Activated T-cell treated with anti-CD3 and anti-CD28 coated beads, Interleukin-2, amount 50 U/mL, for 72 hours (primary cell): ENCODE measurements at places on chromosomes 12 and 14.
A peak's percentile ranks its signal among the peaks of the same experiment; 100 is the strongest.

- no peak for DNase-seq
Observed at GRCh38 chr14:82403987-82404386, 870.3 kb upstream of the SEL1L start.

GRCh38 chr12:29714966-29715365 is 68.8 kb downstream of the TMTC1 start:
- DNase-seq: no peak

DNA sequence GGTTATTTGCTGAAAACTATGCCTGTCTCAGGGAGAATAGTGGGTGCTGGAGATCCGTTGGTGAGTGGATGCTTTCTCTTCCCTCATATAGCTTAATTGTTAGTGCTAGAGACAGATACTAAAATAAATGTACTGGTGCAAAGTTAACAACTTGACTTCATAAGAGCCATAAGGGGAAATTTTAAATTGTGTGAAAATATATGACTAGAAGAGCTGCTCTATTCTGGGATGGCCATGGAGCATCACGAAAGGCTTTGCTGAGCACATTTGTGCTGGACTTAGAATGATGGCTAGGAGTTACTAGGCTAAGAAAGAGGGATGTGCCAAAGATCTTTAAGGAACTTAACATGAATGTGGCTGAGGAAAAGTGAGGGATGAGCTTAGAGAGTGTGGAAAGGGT is 668.8 kb downstream of the NRXN3 start:
- no peak for DNase-seq

GRCh38 chr12:106229036-106229591 is 18.7 kb downstream of the CKAP4 start:
- DNase-seq: no peak

GRCh38 chr14:88904864-88905263 is 80.4 kb downstream of the TTC8 start:
- no peak for DNase-seq

DNA sequence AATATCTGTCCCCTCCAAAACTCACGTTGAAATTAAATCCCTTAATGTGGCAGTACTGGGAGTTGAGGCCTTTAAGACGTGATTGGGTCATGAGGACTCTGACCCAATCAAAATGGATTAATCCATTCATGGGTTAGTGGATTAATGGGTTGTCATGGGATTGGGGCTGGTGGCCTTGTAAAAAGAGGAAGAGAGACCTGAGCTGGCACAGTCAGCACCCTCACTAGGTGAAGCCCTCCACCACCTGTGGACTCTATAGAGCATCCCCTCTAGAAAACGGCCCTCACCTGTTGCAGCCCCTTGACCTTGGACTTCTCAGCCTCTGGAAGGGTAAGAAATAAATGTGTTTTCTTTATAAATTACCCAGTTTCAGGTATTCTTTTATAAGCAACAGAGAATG is 53.0 kb downstream of the SPRING1 start:
- no peak for DNase-seq

DNA sequence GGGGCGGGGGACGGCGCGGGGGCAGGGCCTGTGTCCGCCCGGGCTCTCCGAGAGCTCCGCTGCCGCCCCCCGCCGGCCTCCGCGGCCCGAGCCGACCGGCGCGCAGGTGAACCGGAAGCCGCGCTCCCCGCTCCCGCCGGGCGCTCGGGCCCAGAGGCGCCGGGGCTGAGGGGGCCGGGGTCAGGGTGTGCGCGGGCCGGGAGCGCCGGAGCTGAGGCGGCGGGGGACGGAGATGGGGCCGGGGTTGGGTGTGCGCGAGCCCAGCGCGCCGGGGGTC is 431 bp downstream of the HIP1R start:
- DNase-seq: peak; percentile 64

DNA sequence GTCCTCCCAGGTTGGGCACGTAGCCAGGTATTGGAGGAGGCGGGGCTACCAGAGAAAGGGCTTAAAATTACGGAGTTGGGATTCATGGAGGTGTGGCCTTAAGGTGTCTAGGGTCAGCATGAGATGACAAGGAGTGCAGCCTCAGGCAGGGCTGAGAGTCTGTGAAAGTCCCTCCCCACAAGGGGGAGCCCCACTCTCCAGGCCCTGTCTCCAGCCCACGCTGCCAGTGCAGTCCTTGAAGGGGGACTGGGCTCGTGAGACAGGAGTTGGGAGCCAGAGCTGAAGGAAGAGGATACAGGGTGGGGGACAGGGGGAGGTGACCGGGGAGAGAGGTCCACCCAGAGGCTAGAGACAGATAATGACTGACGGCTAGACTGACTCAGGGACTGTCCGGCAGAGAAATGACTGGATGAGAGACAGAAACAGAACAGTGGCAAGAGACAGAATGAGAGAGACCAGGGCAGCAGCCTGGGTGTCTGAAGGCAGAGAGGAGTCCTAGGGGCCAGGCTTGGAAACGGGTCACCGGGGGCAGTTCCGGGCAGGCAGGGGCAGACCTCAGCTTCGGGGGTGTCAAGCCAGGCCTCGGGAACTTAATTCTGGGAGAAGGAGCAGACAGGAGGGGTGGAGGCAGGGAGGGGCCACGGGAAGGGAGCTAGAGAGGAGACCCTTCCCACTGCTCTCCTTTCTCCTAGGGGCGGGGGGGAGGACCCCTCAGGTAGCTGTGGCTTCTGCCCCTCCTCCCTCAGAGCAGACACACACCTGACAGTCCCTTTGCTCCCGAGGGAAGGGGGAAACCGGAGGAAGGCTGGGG is 970 bp downstream of the CDH24 start:
- DNase-seq: peak; percentile 81

DNA sequence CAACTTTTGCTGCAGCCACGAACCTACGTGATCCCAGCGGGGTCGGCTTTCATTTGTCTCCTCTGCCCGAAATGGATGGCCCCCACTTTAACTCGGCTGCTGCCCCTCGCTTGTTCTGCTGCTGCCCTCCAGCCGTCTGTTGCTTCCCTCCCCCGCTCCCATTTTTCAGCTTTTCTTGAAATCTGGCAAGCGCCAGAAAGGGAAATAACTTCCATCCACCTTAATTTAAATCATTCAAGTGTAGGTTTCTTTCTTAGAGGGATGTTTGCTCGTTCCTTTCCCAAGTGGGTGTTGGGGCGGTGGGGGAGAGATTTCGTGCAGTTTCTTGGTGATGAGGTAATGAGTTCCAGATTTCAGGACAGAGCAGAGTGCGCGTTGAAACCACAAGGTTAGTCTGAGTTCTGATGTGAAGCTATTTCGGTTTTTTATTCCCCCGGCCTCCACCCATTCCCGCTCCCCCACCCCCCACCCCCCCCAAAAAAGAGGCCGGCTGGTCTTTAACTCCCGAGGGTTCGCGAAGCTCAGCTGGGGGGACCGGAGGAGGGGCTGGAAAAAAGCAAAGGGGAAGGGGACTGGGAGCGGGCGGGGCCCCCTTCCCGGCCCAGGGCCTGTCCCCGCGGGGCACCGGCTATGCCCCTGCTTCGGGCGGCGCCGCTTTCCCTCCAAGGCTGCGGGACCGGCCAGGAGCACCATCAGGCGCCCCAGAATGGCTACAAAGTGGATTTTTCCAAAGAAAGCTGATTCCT is 2.2 kb upstream of the ZFP36L1 start:
- DNase-seq: peak; percentile 51

GRCh38 chr14:35155962-35156361 is 33.6 kb downstream of the PRORP start:
- no peak for DNase-seq

DNA sequence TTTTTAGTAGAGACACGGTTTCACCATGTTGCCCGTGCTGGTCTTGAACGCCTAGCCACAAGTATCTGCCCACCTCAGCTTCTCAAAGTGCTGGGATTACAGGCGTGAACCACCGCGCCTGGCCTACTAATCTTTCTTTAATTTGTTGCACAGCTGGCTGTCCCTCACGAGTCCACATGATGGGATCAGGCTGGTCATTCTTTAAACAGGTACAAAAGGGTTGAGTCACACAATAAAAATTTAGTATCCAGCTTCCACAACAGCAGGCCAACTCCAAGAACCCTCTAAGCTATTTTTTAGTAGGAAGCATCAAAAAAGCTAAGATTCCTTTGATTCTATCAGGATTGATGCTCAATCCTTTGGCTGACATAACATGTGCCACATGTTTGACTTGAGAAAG is 17.8 kb downstream of the SINHCAF start:
- DNase-seq: no peak

- no peak for DNase-seq
Observed at GRCh38 chr14:23862513-23862912, 91.1 kb upstream of the DHRS4 start.

- no peak for DNase-seq
Observed at GRCh38 chr12:11941606-11942337, 129.0 kb upstream of the BCL2L14 start.
